GM13976 (cell line): ENCODE measurements at places on chromosomes 5 and 9.

DNA sequence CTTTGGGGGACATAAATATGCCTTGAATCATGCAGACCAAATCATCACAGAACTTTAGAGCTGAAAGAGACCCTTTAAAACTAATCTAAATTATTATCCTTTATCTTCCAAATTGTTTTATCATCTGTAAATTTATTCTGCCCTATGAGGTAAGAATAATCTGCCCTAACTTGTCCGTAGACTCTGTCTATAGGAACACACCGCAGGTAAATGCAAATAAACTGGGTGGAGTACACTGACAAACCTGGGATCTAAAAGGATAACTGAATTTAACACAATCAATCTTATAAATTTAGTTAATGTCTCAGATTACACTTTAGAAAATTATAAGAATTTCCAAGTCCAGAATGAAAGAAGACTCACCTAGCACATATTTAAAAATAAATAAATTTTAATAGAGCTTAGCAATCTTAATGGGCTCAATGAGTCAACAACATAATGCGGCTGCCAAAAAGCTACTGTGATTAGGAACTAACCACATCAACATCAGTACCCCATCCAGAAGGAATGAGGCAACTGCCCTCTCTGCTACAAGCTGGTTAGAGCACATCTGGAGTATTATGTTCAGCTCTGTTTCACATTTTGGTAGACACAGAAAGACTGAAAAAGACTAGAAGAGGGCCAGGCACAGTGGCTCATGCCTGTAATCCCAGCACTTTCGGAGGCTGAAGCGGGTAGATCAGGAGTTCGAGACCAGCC lies 5.6 kb downstream of the MEGF9 start:
- no peak for DNase-seq

- no peak for DNase-seq
Measured at GRCh38 chr5:1178529-1179382, 22.6 kb upstream of the SLC6A19 start.

- DNase-seq, result no peak
Measured at GRCh38 chr5:56048124-56048523, 53.4 kb upstream of the IL6ST start.

DNA sequence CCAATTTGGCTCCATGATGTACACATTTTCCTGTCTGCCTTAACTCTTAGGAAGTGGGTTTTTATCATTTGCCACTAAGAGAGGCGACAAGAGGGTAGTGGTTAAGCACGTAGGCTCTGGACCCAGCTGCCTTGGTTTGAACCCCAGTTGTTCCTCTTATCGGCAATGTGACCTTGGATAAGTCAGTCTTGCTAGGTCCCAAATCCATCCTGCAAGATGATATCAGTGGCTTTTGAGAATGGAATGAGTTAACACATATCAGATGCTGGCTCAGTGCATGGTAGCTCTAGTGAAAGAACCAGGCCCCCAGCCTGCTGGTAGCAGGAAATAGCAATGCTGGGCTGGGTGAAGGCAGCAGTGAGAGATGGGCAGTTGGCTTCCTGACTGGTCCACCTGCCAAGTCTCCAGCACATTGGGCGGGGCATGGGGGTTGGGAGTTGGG lies 72.5 kb downstream of the STK10 start:
- DNase-seq, result no peak

DNA sequence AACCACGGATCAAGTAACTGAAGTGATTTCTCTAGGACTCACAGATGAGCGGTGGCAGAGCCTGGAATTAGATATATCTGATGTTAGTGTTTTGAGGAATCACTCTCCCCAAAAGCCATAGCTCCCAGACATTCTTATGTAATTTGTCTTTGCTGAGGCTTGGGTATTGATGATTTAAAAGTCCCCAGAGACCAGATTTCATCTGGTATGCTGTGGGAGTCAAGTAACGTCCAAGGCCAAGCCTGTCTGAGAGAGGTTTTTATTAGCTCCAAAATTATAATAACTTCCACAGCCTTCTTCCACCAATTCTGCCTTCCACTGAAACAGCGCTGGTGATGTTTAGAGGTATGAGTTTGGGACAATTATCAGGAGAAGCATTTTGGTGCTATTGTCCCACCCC lies 21.3 kb upstream of the KCNIP1 start:
- no peak for DNase-seq

GRCh38 chr5:140497897-140498296 lies 49.6 kb upstream of the EIF4EBP3 start:
- no peak for DNase-seq

DNA sequence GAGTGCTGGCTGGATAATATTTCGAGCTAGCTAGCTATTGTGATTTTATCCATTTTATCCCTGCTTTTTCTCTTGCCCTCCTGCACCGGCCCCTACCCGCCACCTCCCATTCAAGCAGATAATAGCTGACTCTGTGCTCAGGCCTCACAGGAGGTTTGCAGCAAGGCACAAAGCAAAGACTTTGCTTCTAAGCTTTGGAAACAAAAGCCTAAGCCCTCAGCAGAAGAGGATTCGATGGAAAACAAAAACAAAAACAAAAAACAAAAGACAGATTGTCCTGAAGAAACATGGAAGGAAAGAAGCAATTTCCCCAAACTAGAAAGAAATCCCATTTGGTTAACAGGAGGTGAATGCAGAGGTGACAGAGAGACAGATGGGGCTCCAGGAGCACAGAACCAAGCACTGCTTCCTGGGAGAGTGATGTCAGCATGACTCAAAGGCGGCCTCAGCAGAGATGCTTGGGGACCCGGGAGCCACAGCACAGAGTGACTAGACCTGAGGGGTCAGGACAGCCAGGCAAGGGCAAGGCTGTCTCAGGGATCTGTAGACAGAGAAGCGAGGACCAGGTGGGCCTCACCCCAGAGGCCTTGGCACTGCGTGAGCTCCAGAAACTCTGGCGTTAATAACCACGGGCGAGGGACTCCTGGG lies 28.4 kb downstream of the MTX3 start:
- DNase-seq, result no peak

GRCh38 chr5:24986326-24986725 lies 341.5 kb upstream of the CDH10 start:
- DNase-seq, result no peak

DNA sequence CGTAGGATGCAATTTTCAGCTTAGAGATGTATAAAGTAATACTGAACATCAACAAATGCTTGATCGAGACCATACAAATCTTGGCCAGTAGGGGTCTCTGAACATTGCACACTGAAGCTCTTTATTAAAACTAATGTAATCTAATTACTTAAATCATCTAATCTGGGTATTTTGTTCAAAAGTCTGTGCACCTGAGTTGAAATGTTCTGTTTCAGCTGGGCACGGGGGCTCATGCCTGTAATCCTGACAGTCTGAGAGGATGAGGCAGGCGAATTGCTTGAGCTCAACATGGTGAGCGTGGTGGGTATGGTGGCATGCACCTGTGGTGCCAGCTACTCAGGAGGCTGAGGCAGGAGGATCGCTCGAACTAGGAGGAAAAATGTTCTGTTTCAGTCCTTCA lies 41.0 kb downstream of the ESM1 start:
- peak; percentile 38 for DNase-seq

- DNase-seq, result no peak
Measured at GRCh38 chr5:113194591-113194990, 218.0 kb downstream of the DCP2 start.

DNA sequence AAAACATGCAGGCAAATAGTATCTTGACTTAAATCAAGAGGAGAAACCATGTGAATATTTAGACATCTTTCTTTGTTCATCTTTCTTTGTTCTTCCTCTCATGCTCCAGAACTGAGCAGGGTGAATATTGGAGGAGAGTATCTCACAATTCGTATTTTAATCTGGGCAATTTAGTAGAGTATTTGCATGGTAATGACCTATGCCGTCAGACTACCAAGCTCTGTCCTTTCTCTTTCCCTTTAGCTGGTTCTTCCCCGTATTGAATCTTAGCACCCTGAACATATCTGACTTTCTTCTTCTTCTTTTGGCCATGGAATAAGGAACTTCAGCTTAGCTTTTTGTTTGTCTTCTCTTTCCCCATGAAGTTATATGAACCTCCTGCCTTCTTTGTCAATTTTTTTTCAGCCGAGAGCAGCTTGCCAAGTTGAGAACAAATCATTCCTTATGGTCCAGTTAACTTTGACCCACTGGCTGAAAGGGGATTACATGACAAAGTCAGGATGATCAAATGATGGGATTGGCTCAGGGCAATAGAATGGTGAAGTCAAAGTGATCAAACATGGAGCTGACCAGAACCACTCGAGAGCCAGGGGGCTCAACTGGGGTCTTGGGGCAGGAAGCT lies 95.8 kb downstream of the DAPK1 start:
- DNase-seq, result no peak

DNA sequence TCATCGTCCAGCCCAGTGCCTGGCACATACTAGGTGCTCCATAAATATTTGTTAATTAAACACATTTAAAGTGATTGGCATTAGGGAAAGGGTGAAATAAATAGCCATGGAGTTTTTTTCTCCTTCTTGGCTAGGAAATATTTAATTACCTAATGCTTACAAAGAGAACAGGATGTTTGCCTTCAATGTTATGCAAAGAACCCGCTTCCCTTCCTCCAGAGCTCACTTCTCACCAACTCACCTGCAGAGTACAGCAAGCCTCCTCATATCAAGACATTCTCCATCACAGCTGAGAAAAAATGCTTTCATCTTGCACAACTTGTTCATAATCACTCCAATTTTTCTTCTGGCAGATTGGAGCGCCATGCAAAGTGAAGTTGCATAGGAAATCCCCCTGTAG lies 161.7 kb upstream of the STK32A start:
- DNase-seq, result no peak
